ENCODE measurements at places on chromosomes 7 and 10.

- no peak overlapping the region for H3K4me3 ChIP-seq
- H3K27me3 ChIP-seq = peaks cover 17% of the 10 kb centered on the region
- peak overlapping the region; percentile 32 for H3K27ac ChIP-seq
- peaks cover 3% of the 10 kb centered on the region for H3K4me1 ChIP-seq
- DNase-seq = no peak
- peaks cover 2% of the 10 kb centered on the region for H3K36me3 ChIP-seq
Observed at GRCh38 chr10:126012485-126012884, 116.1 kb downstream of the FANK1 start.

DNA sequence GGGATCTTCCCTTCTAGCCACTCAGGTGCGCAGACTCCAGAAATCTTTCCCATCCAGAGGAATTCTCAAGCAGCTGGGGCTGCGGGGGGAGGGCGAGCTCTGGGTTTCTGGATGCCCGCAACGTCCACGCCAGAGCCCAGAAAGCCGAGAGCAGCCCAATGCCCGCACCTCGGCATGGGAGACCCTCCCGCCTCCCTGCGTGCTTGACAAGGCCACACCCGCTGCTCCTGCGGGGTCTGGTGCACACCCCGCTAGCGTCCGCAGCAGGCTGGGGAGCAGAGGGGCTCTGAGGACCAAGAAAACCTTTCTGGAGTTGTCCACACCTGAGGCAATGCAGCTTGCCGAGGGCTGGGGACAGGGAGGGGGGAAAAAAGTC lies 66.2 kb downstream of the SLC29A4 start:
- no peaks in the 10 kb centered on the region for H3K27me3 ChIP-seq
- peaks cover 4% of the 10 kb centered on the region for H3K4me1 ChIP-seq
- H3K27ac ChIP-seq = no peak overlapping the region

DNA sequence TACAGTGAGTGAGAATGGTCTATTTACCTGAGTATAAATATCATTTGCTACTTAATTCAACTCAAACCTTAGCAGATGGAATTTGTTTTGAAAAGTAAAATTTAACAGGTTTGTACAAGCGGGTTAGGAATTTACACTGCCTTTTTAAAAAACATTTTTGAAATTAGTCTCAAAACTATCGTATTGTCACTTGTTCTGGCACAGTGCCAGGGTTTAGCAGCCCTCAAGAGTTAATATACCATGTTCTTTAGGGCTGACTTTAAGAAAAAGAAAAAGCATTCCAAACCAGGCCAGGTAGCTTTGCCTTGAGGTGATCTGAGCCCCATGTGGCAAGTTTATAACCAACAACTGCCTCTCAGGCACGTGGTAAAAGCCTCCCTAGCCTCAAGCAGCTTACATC lies 17.8 kb downstream of the CCNJ start:
- no peaks in the 10 kb centered on the region for H3K27me3 ChIP-seq
- H3K4me3 ChIP-seq = no peak overlapping the region
- peaks cover 8% of the 10 kb centered on the region for H3K36me3 ChIP-seq
- DNase-seq = no peak
- no peak overlapping the region for H3K27ac ChIP-seq

- no peak overlapping the region for H3K27ac ChIP-seq
- peaks cover 3% of the 10 kb centered on the region for H3K36me3 ChIP-seq
- no peak overlapping the region for H3K4me3 ChIP-seq
- no peaks in the 10 kb centered on the region for H3K4me1 ChIP-seq
Observed at GRCh38 chr10:95476469-95477174, 84.5 kb downstream of the SORBS1 start.

DNA sequence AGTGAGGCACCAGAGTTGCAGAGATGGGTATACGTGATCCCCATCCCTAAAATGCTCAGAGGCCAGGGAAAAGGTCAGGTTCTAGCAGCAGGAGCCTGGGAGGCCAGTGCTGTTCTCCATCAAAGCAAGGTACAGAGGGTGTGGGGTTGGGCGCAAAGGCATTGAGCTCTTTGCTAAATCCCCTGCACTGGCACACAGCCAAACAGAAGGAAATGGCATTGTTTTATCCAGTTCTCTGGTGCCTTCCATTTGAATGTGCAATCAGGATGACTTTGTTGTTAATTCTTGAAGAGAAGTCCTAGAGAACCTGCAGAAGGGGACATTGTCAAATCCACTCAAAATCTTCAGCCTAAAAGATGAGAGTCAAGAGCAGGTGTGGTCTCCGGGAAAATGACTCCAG lies 111.3 kb upstream of the CHST15 start:
- H3K4me1 ChIP-seq = no peaks in the 10 kb centered on the region
- peaks cover 18% of the 10 kb centered on the region for H3K27me3 ChIP-seq
- H3K36me3 ChIP-seq = peaks cover 2% of the 10 kb centered on the region
- DNase-seq = no peak
- no peak overlapping the region for H3K4me3 ChIP-seq

DNA sequence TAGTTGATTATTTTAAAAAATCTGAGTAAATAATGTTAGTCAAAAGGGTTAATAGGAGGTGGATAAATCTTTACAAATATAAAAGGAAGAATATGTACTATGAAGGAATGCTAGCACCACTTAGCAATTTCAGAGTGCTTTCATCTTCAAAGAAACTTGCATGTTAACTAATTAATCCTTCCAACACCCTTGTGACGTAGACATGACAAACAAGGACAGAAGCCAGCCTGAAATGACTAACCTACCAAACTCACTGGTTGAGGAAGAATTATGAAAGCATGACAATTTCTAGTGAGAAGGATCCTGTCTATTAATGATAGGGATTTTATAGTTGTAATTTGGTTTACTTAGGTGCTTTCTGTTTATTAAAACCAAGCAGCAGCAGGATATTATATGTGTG lies 468.0 kb upstream of the FZD8 start:
- no peak for DNase-seq
- H3K27me3 ChIP-seq = no peaks in the 10 kb centered on the region
- H3K4me1 ChIP-seq = no peaks in the 10 kb centered on the region

DNA sequence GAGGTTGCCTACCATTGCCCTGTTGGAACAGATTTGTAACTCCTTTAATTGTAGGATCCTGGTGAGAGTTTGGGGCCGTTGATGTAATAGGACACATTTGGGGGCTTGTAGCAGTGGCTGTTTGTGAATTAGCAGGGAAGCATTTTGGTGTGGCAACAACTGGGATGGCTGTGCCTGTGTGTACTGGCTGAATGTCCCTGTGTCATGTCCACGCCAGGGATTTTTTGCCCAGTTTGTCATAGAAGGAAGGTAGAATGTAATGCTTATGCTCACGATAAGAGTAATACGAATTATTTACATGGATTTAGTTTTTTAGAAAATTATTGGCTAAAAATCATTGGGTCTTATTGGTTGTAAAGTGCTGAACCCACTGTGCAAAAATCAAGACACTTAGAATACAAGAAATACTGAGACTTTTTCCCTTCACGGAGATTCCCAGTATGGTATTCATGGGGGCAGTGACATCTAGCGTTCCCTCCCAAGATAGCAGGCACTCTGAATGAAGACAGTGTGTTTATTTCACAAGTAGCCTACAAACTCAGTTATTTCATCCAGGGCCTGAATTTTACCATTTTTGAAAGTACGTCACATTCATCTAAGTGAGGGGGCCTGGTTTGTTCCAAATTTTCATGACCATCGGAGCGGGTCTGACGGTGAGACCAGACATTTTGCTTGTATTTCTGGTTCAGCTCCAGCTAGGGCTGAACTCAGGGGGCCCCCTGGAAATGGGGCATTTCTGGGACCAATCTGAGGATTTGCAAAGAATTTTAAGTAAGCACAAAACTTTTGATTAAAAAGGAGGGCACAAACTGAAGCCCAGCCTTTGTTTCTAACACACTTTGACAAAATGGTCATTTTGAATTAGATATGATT lies 74.7 kb downstream of the CACNB2 start:
- H3K4me3 ChIP-seq = no peak overlapping the region
- no peaks in the 10 kb centered on the region for H3K4me1 ChIP-seq
- no peaks in the 10 kb centered on the region for H3K36me3 ChIP-seq
- peaks cover 19% of the 10 kb centered on the region for H3K27me3 ChIP-seq
- no peak for DNase-seq
- no peak overlapping the region for H3K27ac ChIP-seq

DNA sequence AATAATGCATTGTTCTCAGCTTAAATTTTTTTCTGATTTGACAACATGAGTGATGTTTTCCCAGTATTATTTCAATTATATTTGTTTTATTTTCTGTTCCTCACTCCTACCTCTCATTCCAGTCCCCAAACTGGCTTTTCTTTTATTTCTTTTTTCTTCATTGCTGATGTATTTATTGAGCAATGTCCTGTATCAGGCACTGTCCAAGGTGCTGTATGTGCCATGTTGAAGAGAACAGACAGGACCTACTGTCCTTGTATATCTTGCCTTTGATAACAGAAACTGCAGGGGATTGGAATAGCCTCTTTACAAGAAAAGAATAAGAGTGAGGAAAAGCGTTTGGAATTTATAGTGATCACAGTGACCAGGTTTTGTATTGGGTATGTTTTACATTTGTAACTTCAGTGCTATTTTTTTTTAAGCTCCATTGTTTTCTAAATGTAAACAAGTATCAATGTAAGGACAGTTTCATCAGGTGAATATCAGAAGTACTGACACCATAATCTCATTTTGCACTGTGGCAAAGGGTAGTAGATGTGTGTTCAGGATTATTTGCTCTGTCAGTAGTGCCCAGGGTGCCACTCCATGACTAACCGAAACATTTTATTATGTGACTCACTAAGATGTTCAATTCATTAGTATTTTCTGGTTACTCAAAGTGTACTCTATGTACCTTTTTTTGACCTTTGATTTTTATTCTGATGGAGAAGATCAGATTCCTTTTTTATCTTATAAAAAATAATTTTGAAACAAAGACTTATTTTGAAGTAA lies 15.6 kb upstream of the CLDN12 start:
- no peak overlapping the region for H3K27ac ChIP-seq
- H3K4me1 ChIP-seq = peaks cover 3% of the 10 kb centered on the region
- H3K27me3 ChIP-seq = no peaks in the 10 kb centered on the region
- no peak overlapping the region for H3K4me3 ChIP-seq
- H3K36me3 ChIP-seq = peaks cover 7% of the 10 kb centered on the region
- no peak for DNase-seq

DNA sequence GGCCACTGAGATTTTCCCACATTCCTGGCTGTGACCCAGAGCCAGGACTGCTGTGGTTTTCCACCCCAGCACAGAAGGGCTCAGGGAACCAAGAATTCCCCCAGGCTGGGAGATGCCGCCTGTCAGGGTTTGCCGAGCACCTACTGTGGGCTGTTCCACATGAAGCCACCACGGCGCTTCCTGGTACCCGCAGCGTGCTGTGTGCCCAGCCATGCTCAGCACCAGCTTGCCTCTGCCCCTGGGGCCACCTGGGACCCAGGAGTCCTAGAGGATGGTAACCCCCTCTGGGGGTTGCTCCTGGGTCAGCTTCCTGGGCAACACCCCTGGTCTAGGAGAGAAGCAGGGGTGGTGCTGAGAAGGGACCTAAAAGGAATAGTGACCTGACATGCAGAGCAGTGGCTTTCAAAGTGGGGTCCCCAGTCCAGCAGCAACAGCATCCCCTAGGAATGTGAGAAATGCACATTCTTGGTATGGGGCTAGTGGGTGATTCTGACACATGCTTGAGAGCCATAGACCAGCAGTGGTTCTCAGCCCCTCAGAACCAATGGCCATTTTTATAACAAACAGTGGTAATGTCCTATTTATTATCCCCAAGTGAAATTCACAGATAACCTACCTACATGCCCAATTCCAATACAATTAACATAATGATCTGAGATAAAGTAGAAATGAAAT lies 53.4 kb downstream of the TSPAN15 start:
- peaks cover under 1% of the 10 kb centered on the region for H3K36me3 ChIP-seq
- DNase-seq = no peak
- H3K4me3 ChIP-seq = no peak overlapping the region
- peaks cover 31% of the 10 kb centered on the region for H3K4me1 ChIP-seq
- H3K27me3 ChIP-seq = no peaks in the 10 kb centered on the region

DNA sequence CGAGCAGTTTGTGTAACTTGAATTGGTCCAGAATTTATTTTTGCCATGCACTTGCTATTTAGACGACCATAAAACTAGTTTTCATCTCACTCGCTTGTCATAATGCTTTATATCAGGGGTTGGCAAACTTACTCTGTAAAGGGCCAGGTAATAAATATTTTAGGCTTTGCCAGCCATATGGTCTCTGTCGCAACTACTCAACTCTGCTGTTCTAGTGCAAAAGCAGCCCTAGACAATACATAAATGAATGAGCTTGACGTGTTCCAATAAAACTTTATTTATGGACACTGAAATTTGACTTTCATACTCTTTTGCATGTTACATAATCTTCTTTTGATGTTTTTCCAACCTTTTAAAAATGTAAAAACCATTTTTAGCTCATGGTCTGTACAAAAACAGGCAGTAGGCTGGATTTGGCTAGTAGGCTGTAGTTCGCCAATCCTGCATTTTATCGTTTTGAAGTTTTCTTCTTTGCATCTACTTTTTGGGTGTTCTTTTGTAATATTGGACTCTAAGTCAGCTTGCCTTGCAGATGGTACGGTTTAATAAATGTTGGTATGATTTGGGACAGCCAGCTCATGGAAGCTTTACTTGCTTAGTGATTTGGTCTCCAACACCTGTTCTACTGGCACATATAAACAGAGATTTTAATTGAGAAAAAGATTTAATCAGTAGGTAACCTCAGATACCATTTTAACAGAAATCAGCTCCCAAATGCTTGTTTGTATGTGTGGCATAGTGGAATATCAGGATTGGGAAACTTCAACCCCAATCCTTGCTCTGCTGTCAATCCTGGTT lies 25.6 kb downstream of the SND1 start:
- DNase-seq = no peak
- no peaks in the 10 kb centered on the region for H3K27me3 ChIP-seq
- no peak overlapping the region for H3K27ac ChIP-seq
- H3K36me3 ChIP-seq = peaks cover 2% of the 10 kb centered on the region

- no peaks in the 10 kb centered on the region for H3K36me3 ChIP-seq
- H3K4me1 ChIP-seq = no peaks in the 10 kb centered on the region
- H3K27me3 ChIP-seq = no peaks in the 10 kb centered on the region
- no peak overlapping the region for H3K27ac ChIP-seq
- no peak overlapping the region for H3K4me3 ChIP-seq
Observed at GRCh38 chr7:9240001-9240400, 806.6 kb downstream of the NXPH1 start.

DNA sequence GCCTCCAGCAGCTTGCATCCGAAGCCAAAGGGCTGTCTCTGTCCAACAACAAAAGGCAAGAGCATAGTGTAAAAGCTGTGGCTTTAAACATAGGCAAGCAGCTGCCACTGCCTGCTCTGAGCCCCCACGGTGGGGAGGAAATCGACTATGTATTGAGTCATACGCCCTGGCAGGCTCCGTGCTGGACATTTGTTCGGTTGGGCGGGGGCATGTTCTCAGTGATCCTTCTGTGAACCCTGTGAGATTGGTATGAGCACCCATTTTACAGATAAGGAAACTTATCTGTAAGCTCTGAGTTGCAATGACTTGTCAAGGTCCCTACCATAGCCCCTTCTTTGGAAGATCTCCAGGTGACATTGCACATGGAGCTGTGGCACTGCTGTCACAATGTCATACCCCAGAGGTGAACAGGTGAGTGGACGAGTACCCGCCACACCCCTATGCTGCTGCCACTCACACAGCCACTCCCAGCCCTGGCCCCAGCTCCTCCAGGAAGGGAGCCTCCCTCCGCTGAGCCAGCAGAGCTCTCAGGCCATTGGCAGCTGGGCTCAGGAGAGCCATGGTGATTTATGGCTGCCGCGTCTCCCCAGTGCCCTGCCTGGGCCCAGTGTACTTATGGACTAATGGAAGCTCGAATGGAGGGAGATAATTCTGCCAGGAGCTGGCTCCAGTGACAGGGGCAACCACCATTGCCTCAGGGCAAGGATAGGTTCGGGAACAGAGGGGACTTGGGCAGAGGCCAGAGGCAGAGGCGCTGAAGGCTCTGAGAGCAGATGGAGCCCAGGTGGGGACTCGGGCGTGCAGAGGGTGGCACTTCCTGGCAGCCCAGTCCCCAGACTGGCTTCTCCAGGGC lies 43.7 kb downstream of the UNC5B start:
- no peaks in the 10 kb centered on the region for H3K36me3 ChIP-seq
- DNase-seq = no peak
- no peak overlapping the region for H3K27ac ChIP-seq
- H3K4me3 ChIP-seq = no peak overlapping the region
- no peaks in the 10 kb centered on the region for H3K4me1 ChIP-seq
- peaks cover 47% of the 10 kb centered on the region for H3K27me3 ChIP-seq
